ENCODE measurements at places on chromosomes 16 and 17. TPM values are rescaled to one million over a fixed set of nuclear protein-coding genes. Genes with fewer than 3 reads are reported as not detected.
A peak's percentile ranks its signal among the peaks of the same experiment; 100 is the strongest.

WSCD1 gene
- 7.8 TPM for total RNA-seq

CACNG5 gene
- total RNA-seq, result not detected

DNA sequence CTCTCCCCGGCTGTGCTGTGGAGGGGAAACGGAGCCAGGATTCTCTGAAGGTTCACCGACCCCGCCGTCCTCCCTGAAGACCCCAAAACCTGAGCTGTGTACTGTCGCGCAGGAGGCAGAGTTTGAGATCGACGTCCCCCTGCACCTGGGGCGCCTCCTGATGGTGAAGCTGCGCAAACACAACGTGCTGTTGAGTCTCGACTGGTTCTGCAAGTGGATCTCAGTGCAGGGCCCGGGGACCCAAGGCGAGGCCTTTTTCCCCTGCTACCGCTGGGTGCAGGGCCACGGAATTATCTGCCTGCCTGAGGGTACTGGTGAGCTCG lies 62.6 kb upstream of the TEKT1 start:
- H3K36me3 ChIP-seq, result no peaks in the 10 kb centered on the region
- peaks cover 9% of the 10 kb centered on the region for H3K4me1 ChIP-seq
- peaks cover 50% of the 10 kb centered on the region for H3K27me3 ChIP-seq
- no peak for DNase-seq

DNA sequence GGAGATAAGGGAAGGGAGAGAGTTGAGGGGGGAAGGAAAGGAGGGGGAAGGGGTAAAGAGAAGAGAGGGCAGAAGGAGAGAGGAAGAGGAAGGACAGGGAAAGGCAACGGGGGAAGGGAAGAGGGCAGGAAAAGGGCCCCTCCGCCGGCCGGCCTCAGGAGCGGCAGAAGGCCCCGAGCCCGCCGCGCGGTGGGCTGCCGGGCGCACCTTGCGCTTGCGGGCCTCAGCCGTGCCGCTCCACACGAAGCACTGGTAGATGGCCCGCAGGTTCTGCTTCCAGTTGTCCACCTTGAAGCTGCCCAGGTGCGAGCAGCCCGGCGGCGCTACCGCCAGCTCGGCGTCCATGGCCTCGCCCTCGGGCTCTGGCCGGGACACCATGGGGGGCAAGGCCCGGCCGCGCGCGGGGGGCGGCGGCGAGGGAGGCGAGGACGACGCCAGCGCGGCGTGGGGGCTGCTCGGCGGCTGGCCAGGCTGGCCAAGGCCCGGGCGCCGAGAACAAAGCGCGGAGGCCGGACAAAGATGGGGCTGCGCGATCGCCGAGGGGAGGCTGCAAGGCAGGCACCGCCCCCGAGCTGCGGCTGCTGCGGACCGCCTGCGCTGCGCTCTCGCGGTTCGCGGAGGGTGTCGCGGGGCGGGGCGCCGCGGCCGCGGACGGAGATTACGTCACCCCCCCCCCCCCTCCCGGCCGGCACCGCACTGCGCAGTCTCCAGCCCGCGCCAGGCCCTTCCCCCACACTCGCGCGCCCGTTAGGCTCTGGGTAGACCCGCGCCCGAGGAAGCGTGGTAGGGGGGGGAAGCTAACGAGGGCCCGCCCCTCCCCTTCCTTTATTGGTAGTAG lies at the start of gene USP22:
USP22 (minus strand) TSS at position 554 of the 838 bp plus-strand sequence; CDS start at position 378, 176 bp downstream.
- H3K4me3 ChIP-seq, result peak within 1 kb of the TSS; percentile 89
- H3K36me3 ChIP-seq, result no peaks in the 10 kb centered on the region
- H3K27ac ChIP-seq, result peak within 1 kb of the TSS; percentile 100
- DNase-seq, result no peak
- H3K27me3 ChIP-seq, result no peaks in the 10 kb centered on the region
- H3K4me1 ChIP-seq, result peaks cover 22% of the 10 kb centered on the region

DNA sequence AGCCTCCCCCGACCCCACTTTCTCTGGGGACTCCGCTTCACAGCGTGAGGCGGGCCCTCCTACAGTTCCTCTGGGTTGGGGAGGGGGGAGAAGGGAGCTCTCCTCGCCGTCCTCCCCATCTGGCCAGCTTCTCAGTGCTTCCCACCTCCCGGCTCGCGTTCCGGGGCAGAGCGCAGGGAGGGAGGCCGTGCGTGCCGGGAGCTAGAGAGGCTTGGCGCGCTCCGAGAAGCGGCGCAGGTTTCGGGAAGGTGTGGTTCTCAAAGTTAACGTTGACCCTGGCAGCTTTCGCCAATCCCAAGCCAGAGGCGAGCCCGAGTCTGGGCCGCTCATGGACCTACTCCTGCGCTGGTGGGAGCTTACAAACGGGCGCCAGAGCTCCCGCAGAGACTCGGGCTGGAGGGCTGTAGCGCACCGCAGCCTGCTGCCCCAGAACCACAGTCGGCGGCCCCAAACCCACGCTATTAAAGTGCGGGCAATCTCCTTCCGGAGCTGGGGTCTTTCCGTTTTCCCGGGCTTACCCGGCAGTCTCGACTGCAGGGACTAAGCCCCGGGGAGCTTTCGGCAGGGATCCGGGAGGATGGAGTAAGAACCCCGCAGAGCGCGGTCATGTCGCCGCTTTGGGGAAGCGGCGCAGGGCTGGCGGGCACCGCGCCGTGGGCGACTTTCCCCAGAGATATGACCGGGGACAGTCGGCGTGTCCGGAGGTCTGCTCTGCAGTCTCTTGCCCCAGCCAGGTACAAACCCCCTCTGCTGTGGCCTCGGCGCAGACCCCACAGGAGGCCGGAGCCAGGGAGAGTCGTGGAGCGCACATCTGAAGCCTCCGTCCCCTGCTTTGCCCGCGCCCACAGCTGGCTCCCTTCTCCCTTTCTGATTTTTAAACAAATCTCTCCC lies 787 bp downstream of the CDH11 start:
- H3K4me3 ChIP-seq, result peak overlapping the region; percentile 64
- H3K36me3 ChIP-seq, result no peaks in the 10 kb centered on the region
- peak overlapping the region; percentile 71 for H3K27ac ChIP-seq
- peak; percentile 21 for DNase-seq
